Activated CD4-positive, alpha-beta T cell treated with anti-CD3 and anti-CD28 coated beads for 48 hours (primary cell): ENCODE measurements at places on chromosomes 1 and 21.
A peak's percentile ranks its signal among the peaks of the same experiment; 100 is the strongest.

- DNase-seq: no peak
Observed at GRCh38 chr1:19922015-19922688, 1.3 kb downstream of the PLA2G2E start.

- peak; percentile 60 for DNase-seq
Observed at GRCh38 chr1:239976130-239976968, 115.3 kb upstream of the FMN2 start.

DNA sequence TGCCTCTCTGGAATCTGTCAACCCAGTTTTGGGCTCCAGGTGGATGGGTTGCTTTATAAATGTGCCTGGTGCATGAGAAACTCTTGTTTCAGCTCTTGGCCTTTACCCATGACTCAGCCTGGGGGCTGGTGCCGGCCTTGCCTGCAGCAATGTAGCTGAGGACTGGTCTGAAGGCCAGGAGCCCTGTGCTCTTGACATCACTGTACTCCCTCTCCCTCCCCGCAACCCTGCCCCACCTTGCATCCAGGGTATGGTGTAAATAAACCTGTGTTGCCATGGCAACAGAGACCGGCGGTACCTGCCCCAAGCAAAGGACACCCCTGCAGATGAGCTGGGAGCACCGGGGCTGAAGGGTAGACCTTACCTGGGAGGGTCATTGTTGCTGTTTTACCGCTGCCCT lies 13.3 kb downstream of the FAM151A start:
- DNase-seq: no peak

GRCh38 chr21:29175408-29176134 lies 45.1 kb downstream of the MAP3K7CL start:
- DNase-seq: no peak

DNA sequence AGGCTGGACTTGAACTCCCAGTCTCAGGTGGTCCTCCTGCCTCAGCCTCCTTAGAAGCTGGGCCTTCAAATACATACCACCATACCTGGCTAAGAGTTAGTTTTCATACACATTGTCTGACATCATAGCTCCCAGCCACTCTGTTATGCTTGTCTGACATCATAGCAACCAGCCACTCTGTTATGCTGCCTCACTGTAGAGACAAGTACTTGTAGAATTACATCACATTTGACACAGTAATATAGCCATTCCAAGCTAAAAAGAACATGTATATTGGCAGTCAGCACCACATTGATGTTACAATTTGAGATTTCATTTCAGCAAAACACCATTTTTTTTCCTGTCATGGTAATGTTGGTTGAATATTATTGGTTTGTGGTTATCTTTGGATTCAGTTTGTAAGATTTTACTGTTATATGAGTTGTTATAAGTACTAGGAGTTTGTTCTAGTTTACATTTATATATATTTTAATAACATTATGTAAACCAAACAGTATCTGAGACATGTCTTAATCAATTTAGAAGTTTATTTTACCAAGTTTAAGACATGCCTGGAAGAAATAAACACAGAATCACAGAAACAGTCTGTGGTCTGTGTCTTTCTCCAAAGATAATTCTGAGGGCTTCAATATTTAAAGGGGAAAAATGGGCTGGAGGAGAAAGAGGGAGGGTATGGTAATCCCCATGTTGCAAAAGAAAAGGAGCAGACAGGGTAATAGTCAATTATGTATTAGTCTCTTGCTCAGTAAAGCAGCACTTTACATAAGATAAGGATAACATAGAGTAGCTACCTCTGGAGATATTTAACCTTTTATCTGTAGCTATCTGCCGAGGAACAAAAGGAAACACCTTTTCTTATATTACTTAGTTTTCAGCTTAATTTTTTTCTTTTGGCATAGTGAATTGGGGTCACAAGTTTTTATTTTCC lies 43.0 kb downstream of the XPR1 start:
- no peak for DNase-seq

DNA sequence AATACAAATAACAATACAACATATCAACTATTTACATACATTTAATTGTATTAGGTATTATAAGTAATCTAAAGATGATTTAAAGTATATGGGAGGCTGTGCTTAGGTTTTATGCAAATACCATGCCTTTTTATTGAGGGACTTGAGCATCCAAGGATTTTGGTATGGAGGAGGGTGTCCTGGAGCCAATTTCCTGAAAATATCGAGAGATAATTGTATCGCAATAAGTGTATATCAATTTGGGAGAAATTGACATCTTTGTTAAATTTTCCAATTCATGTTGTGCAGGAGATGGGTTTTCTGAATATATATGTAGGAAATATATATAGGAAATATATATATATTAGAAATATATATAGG lies 63.5 kb downstream of the ATP1A1 start:
- no peak for DNase-seq

DNA sequence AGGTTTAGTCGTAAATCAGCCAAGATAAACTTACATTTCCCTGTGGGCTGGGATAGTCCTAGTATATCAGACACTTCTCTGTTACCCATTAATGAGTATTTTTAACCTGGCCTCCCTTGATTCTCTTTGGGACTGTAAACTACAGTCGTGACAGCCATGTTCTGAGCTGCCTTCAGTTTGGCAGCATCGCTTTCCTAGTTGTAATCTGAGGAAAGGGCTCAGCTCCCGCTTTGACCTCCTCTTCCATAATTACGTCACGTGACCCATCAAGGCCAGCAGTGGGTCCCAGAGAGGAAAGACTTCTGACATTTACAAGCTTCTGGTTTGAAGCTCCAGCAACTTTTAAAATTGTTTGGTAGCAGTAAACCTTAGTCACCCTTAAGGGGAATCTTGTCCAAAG lies 34.6 kb upstream of the MTR start:
- no peak for DNase-seq

DNA sequence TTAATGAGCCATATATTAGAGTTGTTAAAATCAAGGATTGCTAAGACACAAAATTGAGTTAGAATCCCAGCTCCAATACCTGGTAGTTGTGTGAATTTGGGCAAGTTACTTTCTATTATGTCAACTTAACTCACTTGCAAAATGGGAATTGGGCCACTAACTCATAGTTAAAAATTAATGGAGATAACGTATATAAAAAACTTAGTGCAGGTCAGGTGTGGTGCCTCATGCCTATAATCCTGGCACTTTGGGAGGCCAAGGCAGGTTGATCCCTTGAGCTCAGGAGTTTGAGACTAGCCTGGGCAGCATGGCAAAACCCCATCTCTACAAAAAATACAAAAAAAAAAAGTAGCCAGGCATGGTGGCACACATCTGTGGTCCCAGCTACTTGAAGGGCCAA lies 57.5 kb downstream of the SRSF11 start:
- no peak for DNase-seq

- no peak for DNase-seq
Observed at GRCh38 chr21:15775291-15775690, 45.5 kb downstream of the USP25 start.

DNA sequence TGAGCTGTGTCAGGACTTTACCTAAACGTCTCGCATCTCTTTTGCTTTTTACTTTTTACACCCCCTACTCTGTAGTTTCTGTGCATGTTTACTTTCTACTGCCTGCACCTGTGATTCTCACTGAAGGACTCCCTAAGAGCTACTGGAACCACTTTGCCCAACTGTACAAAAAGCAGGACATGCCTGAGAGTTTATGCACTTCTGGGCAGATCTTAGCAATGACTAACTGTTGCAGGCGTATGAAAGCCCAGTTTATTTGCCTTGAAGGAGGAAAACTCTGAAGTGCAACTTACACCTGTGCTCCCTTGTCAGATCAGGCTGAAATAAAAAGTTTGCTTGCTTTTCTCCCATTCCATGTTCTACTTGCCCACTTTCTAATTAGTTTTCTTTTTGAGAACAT lies 467.0 kb upstream of the USP24 start:
- no peak for DNase-seq

- no peak for DNase-seq
Observed at GRCh38 chr1:85672031-85672660, 36.1 kb downstream of the ZNHIT6 start.

DNA sequence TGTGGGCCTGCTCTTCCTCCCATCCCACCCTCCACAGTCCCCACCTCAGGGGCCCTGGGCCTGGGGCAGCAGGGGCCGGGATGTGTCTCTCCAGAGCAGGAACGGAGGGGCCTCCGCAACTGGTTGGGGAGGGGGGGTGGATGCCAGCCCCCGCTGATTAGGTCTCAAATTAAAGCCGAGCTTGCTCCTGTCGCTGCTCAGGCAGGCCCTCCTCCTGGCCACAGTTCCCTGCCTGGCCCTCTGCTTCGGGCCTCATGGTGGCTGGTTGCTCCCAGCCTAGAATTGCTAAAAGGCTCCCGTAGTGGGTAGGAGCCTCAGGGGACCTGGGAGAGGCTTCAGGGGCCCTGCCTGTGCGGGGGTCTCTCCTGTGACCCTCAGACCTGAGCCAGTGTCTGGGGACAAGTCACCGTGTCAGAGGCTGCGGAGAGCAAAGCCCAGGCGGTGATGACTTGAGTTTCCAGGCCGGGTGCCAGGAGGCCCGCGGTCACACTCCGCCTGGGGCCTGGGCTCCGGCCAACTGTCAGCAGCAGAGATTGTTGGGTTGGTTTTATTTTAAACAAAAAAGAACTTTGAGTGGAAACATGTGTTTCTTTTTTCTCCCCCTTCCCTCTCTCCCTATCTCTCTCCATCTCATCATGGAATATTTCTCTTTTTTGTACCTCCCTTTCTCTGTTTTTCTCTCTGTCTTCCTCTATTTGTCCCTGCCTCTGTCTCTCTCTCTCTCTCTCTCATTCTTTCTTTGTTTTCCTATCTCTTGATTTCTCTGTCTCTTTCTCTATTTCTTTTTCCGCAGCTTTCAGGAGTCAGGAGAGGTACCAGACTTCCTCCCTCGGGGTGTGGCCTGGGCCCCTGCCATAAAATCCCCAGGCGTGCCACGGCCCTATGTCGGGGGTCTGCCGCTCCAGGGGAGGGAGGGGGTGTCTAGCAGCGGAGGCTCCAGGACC lies 20.0 kb upstream of the EPHA2 start:
- no peak for DNase-seq

- no peak for DNase-seq
Observed at GRCh38 chr1:85282424-85282823, 6.0 kb upstream of the BCL10 start.

GRCh38 chr1:63731117-63732043 lies 42.4 kb upstream of the ROR1 start:
- no peak for DNase-seq

DNA sequence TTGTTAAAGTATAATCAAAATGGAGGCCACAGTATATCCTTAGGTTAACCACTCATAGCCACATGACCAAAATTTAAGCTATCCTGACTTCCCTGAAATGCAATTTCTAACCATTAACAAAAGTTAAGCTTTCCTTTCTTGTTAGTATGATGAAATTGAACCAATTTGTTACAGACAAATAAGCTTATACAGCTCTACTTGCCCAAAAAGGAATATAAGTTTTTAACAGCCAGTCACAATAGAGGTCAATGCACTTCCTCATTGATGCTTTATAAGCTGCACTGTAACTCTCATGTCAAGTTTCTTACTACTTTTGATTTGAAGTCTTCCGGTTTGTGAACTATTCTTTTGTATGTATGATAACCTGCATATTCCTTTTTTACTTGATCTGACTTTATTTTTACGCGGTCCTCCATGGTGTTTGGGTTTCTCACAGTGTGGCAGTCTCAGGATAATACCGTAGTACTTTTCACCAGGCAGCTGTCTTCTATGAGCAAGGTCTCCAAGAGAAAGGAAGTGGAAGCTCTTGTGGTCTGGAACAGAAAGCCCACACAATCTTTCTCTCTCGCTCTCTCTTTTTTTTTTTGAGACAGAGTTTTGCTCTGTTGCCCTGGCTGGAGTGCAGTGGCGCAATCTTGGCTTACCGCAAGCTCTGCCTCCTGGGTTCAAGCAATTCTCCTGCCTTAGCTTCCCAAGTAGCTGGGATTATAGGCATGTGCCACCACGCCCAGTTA lies 331.6 kb downstream of the SRGAP2C start:
- peak; percentile 26 for DNase-seq

DNA sequence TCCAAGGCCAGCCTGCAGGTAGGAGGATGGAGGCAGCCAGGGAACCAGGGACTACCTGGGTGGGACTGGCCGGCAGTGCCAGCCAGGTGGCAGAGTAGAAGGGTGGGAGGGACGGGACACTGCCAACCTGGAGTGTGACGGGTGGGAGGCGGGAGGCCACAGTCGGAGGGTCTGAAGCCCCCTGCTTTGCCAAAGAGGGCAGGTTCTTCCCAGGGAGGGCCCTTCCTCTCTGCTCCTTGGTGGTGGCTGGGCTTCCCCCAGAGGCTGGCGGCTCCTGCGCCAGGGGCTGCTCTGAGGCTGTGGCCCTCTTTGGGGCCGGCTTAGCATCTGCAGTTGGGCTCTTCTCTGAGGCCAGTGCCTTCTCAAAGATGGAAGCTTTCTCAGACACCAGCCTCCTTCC lies 8.7 kb upstream of the TNNT2 start:
- no peak for DNase-seq

GRCh38 chr1:154405747-154406571 lies 816 bp downstream of the IL6R start:
- DNase-seq: peak; percentile 73

- DNase-seq: peak; percentile 81
Observed at GRCh38 chr1:198656500-198656932, 17.7 kb downstream of the PTPRC start.

- no peak for DNase-seq
Observed at GRCh38 chr1:10561497-10561896, 86.7 kb downstream of the PEX14 start.

DNA sequence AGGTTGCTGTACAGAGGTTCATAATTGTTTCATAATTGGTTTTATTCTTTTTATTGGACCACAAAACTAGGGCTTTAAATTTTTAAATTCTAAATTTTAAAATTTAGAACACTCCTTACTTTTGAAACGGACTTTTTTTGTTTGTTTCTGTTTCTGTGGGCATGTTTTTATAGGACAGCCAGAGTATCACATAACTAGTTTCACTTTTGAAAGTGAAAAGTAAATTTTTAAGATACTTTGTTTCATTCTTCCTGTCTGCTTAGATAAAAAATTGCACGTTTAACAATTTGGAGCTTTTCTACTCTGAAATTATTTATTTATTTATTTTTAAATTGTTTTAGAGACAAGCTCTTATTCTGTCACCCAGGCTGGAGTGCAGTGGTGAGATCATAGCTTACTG lies 29.7 kb downstream of the MDM4 start:
- DNase-seq: no peak

- DNase-seq: no peak
Observed at GRCh38 chr21:27333096-27333495, 366.2 kb upstream of the ADAMTS5 start.

GRCh38 chr1:56106531-56107274 lies 472.7 kb downstream of the PLPP3 start:
- DNase-seq: no peak
